Esophagus mucosa (tissue), 1 donor: ENCODE measurements at places on chromosomes 16 and 17.

DNA sequence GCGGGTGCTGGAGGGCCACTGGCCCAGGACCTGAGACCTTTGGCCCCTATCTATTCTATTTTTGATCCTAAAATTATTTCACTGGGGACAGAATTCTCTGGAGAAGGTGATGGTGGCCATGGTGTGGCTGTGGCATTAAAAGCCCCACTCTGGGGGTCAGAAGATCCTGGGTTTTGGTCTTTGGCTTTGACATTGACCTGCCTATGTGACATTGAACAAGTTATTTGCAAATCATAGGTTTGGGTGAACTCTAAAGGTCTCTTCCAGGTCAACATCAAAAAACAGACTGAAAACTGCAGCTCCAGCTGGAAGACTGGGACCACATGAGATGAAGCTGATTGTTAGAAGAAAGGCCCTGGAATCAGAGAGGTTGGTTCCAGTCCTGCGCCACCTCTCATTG, 2.3 kb upstream of the CDH1 start:
- no peak for ATAC-seq

DNA sequence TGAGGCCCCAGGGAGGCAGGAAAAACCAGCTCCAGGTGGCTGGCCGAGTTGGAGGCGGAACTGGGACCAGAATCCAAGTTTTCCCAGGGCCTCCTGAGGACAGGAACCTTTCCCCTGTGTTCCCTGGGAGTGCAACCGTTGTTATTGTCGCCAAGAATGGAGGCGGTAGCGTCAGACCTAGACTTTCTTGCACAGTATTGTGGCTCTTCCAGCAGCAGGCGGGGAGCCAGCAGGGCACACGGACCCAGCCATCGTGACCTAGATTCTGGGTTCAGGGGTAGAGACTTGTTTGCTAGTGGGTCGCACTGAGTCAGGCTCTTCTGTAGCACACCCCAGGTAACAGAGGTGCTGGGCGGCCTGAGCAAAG, 667 bp upstream of the KIF19 start:
- ATAC-seq: no peak

GRCh38 chr16:16006650-16007049, 57.2 kb downstream of the ABCC1 start:
- no peak for ATAC-seq

DNA sequence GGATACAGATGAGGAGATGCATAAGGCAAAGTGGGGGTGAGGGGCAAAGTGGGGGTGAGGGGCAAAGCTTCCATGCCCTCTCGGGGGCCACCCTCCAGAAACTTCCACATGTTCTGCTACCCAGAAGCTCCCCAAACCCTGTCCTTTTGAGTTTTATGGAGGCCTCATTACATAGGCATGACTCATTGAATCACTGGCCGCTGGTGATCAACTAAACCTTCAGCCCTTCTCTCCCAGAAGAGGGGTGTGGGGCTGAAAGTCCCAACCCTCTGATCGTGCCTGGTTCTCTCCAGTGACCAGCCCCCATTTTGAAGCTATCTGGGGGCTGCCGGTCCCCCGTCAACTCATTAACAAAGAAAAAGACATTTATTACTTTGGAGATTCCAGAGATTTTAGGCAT, 27.5 kb downstream of the ITGAE start:
- ATAC-seq: no peak

- no peak for ATAC-seq
These were observed 26.7 kb upstream of the USP7 start for GRCh38 chr16:8990445-8990844.

DNA sequence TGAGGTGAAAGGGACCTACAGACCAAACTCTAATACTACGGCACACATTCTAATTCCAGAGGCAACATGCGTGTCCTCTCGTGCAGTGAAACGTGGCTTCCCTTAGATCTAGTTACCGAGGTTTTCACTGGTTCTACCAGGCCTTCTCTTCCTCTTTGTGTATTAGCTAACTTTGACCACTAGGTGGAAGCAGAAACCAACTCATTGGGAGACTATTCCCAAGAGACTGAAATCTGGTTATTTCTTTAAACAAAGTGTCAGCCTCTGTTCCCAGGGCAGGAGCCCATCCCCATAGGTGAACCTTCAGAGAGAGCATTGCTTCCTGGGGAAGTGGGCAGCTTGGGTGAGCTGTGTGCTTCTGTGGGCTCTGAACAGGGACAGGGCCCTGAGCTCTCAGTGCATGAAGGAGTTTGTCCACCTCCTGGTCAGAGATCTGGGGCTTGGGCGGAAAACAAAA, 19.7 kb upstream of the RCVRN start:
- ATAC-seq: peak; percentile 75
